ENCODE measurements at places on chromosomes 2 and 18.

DNA sequence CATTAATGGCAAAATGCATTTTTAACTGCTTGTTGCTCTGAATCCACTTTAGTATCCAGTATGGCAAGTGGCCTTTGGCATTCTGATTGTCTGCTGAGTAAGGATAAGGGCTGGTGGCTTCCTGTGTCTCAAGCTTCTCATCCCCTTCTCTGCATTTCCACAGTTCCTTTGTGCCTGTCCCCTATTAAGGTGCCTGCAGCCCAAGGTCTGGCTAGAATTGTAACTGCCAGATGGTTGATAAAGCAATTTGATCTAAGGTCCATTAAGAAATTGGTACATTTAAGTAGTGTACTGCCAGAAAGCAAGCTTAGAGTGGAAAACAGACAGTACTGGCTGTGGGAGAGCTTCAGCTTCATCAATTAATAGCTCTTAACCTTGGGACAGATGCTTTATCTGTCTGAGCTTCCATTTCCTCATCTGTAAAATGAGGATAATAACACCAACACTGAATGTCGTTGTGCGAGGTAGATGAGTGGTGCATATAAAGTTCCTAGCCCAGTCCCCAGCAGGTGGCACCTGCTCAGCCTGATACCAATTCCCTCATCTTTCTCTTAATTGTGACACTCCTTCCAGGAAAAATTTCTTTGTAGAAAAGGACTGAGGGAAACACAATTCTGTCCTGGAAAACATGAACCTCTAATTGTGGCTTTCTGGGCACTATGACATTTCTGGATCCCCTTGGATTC, 570.6 kb upstream of the GCFC2 start:
- no peak for DNase-seq

- no peak for DNase-seq
Measured at GRCh38 chr2:239883326-239884050, 141.7 kb downstream of the NDUFA10 start.

DNA sequence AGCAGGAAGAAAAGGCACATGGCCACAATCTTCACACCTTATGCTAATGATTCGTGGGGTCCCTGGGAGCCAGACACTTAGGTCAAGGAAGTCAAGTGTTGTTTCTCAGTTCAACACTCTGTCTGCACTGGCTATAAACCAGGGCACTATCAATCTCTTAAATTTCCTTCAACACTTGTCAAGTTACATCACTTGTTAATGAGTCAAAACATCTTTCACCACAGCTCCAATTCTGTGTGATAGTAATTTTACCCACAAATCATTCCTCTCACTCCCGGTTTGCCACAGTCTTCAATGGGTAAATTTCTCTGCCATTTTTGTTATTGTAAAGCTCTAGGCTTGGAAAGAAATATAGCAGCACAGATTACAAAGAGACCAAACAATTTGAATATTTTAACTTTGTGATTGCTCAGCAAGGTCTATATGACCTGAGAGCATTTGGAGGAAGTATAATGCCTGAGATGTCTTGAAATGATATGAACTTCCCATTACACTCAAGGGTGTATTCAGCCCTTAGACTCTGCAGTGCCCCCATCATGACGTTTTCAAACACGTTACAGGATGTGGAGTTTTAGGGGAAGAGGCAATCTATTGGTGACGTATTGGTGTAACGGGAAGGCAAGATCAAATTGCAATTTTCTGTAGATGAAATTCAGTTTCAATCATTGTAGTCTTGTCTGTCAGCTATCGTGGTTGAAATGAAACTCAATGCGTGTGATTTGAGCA, 78.7 kb downstream of the ICOS start:
- no peak for DNase-seq

DNA sequence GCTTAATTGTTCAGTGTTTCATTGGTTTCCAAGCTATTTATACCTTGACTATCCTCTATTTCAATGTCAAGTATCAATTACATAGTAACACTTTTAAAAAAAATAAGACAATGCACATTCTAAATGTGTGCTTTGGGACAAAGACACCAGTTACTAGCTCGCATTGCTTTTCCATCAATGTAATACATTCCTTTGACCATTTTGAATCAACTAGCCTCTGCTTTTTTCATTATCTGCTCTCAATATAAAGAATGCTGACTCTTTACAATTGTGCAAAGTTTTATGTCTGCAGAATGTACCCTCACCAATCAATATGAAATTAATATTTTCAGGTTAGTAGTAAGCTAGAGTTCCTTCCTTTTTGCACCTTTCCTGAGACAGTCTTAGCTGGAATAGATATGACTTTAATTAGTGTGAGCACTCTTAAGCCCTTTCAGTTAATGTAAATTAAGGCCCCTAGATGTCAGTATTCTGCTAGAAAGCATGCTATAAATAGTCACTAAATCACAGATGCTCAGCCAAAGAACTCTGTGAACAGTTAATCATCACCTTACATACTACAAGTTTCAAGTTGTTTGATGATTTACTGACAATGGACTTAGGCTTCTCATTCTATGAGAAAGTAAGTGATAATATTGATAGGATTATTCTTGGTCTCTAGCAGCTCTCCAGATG, 413.6 kb downstream of the PTH2R start:
- DNase-seq: no peak

DNA sequence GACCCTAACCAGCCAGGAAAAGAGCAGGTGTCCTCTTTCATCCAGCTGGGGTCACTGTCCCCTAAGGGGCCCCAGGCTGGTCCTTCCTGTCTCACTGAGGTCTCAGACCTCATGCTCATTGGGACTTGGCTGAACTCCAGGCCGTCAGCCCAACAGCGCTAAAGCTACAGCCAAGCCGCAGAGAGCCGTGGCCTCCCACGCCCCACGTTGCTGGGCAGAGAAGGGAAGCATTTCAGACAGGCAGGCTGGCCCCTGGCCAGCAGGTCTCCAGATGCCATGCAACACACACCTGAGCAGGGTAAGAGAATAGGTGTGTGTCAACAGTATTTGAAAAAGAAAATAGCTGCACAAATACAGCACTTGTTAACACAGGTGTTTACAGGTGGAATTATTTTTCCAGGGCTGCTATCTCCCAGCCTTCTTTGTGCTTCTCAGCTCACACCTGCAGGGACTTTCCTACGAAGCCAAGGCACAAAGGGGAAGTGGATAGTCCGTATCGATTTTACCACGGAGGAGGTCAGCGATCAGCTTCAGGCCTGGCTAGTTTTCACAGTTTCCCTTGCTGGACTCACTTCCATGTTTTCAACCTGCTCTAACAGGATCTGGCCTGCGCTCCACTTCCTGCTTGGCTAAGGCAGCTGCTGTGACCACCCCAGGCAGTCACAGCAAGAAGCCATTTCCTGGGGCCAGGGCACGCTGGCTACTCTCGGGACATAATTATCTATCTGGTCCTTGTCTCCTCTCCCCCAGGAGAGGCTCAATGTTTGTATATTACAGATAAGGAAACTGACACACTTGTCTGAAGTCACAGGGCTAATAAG, 156.1 kb upstream of the ID2 start:
- no peak for DNase-seq

DNA sequence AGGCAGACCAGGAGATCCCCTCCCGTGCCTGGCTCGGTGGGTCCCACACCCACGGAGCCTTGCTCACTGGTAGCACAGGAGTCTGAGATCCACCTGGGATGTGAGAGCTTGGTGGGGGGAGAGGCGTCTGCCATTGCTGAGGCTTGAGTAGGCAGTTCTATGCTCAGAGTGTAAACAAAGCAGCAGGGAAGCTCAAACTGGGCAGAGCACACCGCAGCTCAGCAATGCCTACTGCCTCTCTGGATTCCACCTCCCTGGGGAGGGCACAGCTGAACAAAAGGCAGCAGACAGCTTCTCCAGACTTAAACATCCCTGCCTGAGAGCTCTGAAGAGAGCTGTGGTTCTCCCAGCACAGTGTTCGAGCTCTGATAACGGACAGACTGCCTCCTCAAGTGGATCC, 85.1 kb downstream of the UGP2 start:
- no peak for DNase-seq

GRCh38 chr2:231008131-231008530, 12.2 kb downstream of the SPATA3 start:
- DNase-seq: no peak

DNA sequence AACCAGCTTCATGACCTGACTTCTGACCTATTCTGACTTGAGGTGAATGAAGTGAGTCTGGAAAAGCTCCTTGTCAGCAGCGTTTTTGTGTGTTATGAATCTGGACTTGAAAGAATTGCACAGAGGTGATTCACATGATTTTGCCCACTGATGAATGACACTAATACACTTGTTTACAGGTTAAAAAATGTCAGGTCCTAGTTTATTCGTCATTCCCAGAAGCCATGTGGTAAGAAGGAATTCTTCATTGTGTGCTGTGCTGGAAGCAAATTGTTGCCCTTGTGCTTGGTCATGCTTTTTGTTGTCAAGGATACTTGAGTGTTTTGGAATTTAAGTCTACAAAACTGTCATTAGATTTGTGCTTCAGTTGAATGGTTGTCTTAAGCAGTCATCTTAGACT, 15.5 kb downstream of the SEC11C start:
- DNase-seq: no peak

- DNase-seq: no peak
Measured at GRCh38 chr2:219243291-219243761, 1.9 kb downstream of the GLB1L start.

- no peak for DNase-seq
Measured at GRCh38 chr18:71678144-71678543, 866.0 kb downstream of the CBLN2 start.

DNA sequence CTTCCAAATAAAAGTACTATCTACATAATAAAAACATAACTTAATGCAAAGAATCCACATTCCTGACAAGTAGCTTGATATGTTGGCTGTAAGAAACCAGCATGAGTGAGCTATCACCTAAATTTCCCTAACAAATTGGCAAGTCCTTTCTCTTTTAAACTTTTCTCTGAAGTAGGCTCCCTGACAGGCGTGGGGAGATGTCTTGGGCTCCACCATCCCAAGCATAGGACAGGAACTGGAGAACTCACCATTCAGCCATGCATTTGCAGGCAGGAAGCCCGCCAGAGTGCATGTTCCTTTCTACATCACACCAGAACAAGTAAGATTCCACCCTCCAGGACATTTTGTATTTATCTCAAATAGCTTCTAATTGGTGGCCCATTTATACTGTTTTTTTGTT, 921.9 kb upstream of the CELF4 start:
- DNase-seq: no peak

DNA sequence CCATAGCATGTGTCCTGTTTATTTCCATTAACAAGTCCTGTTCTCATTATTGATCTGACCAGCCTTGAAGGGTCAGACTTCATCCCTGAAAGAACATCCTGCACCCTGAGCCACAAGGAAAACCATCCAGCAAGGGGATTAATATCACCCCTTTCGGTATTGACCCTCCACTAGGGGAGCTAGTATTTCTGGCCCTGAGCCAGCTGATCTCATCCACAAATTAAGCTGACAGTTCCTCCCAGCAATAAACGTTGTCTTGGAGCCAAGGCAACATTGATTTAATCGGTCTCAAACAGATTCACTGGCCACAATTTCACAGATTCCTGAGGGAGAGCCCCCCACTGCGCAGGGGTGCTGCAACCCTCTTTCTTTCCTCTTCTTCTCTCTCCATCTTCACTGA, 353.1 kb upstream of the FANCL start:
- DNase-seq: no peak

DNA sequence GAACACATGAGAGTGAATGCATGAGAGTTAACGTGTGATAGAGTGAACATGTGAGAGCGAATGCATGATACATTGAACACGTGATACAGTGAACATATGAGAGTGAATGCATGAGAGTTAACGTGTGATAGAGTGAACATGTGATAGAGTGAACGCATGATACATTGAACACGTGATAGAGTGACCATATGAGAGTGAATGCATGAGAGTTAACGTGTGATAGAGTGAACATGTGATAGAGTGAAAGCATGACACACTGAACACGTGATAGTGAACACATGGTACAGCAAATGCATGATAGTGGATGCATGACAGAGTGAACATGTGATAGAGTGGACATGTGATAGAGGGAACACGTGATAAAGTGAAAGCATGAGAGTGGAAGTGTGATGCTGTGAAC, 517.9 kb downstream of the EIPR1 start:
- DNase-seq: no peak

- no peak for DNase-seq
Measured at GRCh38 chr2:111642586-111643327, 241.2 kb downstream of the ANAPC1 start.
